ENCODE measurements at places on chromosomes 16 and 17.

DNA sequence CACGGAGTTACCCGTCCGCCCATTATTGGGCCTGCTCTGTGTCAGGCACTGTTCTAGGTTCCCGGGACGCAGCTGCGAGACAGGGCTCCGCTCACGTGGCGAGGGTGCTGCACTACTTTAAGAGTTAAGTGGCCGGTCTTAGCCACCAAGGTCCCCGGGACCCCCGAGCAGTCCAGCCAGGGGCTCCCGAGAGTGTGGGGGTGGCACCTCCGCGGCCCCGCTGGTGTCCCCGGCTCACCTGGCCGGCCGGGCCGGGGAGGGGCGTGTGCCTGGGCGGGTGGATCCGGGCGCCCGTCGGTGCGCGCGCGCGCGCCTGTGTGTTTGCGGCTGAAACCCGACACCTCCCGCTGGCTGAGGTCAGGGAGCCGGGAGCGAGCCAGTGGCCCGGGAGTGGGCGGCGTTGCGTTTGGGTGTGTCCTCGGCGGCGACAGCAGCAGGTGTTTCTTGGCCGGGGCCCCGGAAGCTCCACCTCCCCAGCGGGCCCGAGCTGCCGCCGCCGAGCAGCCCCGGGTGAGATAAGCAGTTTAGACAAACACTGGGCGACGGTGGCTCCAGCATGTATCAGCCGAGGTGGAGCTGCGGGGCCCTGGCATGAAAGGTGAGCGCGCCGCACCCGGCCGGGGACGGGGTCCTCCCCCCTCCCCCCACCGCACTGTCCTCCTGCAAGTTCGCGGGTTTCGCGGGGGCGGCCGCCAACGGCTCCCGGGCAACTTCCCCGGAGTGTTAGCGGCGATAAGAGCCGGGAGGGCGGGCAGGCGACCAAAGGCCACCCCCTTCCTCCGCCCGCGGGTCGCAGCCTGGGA lies at the start of gene GSE1:
GSE1 (plus strand) TSS at position 522 of the 803 bp plus-strand sequence; CDS start at position 592, 70 bp downstream.
- peak; percentile 25 for DNase-seq

DNA sequence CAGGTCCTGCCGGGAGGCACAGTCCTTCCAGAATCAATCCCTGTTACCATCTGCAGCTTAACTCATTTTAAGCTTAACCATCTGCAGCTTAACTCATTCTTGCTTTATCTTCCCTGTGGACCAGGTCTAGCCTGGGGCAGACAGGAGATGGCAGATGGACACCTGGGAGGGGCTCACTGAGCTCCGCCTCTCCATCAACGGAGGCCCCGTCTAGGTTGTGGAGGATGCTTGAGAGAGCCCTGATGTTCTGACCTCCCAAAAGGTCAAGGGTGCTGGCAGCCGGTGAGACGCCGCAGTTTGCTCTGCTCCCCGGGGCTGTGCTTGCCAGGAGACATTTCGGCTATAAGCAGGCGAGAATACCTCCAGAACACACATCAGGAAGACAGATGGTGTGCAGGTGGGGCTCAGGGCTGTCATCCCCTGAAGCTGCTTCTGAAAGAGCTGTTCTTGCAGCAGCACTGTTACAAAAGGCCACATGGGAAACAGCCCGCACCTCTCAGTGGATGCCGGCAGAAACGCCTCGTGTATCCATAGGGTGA lies 41.3 kb downstream of the BAIAP2 start:
- no peak for DNase-seq

DNA sequence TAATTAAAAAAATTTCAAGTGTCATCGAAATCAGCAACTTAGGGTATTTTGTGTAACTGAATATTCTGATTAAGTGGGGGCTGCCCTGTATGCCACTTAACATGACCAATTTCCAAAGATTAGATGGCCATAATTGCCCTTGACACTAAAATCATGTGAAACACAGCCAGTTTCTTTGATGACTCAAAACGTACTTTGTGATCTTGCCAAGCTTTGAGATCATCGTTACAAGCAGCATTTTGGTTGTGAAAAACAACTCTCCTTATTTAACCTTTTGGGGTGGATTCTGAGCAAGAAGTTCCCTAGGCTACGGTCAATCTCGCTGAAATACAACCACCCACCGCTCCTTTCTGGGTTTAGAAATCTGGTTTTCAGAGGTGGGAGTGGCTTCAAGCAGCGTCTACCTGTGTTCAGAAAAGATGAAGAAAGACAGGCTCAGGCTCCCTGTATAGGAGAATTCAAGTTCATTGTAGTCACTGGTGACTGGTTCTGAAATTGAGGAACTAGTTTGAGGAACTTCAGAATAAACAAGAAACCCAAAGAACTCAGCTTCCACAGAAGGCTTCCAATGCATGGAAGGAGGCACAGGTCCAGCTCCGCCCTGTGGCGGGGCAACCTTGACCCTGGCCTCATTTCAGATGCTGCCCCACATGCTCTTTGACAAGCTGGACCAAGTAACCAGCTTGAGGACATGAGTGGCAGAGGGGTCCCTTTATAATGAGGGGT lies 9.4 kb downstream of the MAP3K14 start:
- no peak for DNase-seq

DNA sequence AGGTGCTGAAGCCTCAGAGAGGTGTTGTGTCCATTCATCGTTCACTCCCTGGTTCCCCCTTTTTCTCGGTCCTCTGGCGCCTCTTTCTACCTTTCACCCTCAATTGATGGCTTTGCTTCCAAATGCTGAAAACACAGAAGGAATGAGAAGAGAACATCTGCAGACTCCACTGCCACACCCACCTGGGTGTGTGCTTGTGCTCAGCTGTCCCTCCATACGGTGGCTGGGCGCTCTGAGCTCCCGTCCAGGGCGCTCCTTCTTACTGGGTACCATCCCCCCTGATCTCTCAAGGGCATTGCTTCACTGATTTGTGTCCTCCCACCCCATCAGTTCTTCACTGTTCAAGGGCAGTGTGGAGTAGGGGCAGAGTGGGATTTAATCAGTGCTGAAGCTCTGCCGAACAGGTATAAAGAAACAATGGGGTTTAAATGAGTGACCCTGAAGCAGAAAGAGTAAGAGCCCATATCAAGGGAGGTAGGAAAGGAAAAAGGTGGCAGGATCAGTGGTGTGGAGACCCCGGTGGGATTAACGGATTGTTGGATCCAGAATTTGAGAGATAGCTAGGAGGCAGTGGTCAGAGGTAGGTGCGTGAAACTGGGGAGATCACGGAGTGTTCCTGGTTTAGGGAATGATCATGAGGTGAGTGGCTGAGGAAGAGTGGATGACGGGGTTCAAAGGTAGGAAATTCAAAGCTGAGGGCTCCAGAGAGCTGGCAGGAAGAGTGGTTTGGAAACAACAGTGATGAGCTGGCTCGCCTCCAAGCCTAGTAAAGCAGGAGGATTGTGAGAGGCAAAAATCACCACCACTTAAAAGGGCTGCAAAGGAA lies 40.8 kb downstream of the MRTFB start:
- no peak for DNase-seq

DNA sequence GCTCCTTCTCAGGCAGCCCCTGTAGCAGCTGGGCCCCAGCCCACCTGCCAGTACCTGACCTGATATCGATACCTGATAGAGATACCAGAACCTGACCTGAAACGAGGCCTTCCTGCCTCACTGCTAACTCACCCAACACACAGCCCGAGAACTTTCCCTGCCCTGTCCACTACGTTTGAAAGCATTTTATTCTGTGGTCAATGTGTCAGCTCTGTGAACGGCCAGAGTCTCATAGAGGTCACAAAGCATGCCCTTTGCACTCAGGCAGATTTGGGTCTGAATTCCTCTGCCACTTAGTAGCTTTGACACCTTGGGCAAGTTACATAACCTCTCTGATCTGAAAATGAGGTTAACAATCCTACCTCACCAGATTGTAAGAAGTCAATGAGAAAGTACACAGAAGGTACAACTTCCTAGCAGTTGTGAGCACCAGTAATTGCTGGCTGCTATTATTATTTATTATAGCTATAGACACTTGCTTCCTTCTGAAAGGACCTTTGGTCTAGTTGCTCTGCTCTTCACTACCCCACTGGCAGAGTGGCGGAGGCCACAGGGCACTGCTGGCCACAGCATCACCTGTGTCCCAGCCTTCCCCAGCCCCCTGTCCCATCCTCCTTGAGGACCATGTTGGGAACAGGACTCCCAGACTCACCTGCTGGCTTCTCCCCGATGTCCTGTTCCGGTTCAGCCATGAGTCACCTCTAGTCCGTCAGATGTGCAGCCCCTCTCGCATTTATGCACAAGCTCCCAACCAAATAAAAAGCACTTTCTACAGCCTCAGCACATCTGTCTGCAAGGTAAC lies 895 bp downstream of the ANKRD40CL start:
- DNase-seq = no peak

DNA sequence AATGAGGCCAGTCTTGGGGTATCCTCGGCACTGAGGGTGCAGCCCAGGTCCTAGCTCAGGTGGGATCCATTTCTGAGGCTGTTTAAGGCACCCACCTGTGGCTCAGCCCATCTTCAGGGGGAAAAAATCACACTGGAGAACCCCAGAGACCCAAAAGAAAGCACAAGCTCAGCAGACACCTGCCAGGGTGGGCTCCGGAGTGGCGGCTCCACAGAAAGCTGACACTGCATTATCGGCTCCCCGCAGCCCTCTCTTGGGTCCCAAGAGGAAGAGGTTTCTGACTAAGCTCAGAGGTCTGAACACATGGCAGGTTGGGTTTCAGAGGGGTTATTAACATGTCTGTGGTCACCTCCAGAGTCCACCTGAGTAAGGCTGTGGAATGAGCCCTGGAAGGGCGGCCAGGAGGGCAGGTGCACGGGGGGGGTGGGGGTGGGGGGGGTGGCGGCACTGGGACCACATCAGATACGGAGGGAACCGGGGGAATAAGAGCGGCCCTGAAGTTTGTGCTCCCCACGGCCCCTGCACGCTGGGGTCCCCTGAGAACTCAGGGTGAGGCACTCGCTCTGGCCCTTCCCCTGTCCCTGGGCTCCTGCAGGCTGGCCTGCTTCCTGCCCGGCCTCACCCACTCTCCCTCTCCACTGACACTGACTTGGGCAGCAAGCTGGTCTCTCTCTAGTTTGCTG lies 79.5 kb downstream of the TIMM22 start:
- no peak for DNase-seq

DNA sequence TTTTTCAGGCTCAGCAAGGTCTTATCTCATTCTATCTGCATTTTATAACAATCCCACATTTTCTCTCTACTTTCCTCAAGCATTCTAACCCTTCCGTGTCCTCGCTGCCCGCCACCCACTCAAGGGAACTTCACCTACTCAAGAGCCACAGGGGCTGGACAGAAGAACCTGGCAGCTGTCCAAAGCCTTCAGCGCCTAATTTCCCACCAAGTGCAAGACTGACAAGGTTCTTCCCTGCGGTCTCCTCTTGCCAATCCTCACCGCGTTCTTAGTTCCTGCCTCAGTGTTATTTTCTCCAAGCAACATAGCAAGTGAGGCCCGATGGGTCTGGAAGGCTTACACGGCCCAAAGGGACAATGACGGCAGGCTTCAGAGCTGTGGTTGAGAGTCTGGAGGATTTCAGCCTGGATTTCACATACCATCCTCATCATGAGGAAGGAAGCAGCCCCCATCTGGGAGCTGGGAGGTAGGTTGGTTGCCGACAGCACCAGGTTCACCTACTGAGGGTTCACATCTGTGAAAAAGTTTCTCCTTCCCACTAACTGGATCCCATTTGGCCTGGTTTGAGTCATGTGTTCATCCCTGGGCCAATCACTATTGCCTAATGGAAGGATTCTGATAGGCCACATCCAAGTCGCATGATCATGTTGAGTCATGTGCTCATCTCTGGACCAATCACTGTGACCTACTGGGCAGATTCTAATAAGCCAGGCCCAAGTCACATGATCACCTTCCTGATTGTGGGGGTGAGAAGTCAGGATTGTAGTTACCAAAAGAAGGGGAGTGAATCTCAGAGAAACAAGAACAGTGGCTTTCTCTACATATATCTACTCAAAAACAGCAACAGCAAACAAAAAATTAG lies 108.2 kb downstream of the N4BP1 start:
- no peak for DNase-seq

GRCh38 chr17:75267411-75268232 lies 3.4 kb downstream of the MIF4GD start:
- DNase-seq = no peak

- DNase-seq = no peak
Measured at GRCh38 chr17:47720196-47720595, 12.8 kb upstream of the TBX21 start.

GRCh38 chr16:12613131-12613991 lies 190.3 kb downstream of the CPPED1 start:
- DNase-seq = no peak

- DNase-seq = no peak
Measured at GRCh38 chr16:72590151-72590937, 418.4 kb upstream of the PMFBP1 start.

- DNase-seq = no peak
Measured at GRCh38 chr17:1029922-1030644, 33.2 kb downstream of the TIMM22 start.

DNA sequence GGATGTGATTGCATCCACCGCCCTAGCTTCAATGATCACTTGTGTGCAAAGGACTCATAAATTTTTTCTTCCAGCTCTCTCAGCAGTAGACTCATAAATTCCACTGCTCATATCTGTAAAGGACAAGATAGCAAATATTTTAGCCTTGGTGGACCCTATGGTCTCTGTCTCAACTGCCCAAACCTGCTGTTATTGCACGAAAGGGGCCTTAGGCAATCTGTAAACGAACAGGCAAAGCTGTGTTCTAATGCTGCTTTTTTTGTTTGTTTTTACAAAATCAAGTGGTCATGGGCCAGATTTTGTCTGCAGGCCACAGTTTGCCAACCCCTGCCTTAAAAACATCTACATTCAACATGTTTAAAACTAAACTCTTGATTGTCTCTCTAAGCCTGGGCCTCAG lies 34.1 kb downstream of the FAM20A start:
- no peak for DNase-seq

DNA sequence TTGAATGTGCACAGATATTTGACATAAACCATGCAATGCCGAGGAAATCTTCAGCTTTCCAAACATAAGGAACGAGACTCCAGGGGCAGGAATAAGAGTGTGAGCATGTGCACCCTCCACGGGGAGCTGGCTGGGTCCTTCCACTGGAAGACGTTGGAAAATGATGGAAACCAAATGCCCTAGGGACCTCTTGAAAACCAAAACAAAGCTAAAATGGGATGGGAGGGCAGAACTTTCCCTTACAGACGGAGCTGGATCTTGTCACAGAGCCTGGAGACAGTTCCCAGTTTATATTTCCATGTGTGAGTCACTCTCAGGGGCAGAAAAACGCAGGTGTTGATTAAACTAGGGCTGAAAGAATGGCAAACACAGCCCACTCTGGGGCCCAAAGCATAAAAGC lies 34.4 kb upstream of the DNAH17 start:
- DNase-seq = no peak

GRCh38 chr16:22232277-22233036 lies 26.4 kb downstream of the EEF2K start:
- no peak for DNase-seq

DNA sequence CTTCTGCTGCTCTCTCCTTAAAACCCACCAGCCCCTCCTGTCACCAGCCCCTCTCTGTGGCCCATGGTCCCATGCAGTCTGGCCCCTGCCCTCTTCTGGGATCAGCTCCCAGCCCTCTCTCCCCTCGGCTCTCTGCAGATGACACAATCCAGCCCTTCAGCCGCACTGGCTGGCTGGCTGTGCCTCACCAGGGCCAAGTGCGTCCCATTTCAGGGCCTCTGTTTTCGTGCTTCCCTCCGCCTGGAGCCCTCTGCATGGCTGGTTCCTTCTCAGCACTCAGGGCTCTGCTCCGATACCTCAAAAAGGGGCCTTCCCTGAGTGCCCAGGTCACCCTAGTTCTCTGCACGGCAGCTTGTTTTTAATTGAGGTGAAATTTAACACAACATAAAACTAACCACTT lies 124.3 kb downstream of the SOCS1 start:
- no peak for DNase-seq

GRCh38 chr17:20059728-20060188 lies 50.6 kb downstream of the SPECC1 start:
- DNase-seq = no peak

Data from activated CD8-positive, alpha-beta memory T cell treated with anti-CD3 and anti-CD28 coated beads for 1 hour (primary cell).